ENCODE measurements at places on chromosomes 13 and 19.
A peak's percentile ranks its signal among the peaks of the same experiment; 100 is the strongest.

DNA sequence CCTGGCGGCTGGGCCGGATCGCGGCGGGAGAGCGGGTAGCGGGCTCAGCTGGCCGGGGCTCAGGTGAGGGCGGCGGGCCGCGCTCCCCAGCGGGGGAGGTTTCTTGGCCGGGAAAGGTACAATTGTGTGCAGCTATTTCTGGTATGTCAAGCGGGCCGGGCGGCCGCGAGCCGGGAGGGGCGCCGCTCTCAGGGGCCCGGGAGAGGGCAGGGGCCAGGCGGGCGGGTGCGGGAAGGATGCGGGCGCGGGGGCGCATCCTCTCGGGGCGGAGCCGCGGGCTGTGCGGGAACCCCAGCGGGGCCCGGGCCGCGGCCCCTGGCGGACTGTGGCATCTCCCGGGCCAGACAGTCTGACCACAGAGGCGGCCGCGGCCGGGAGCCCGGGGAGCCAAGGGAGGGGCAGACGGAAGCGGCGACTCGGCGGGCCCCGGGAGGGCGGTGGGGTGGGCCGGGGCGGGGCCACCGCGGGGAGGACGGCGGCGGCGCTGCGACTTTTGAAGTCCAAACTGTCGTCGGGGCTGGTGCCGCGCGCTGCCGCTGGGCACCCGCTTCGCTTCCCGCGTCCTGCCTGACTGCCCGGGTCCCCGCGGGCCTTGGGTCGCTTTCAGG, at the start of gene LMO7:
LMO7 (plus strand) TSS at position 503 of the 608 bp plus-strand sequence. CDS start 328 bp downstream, outside the sequence.
- DNase-seq, result no peak

- no peak for DNase-seq
Measured at GRCh38 chr19:11240008-11240444, 607 bp downstream of the ANGPTL8 start.

DNA sequence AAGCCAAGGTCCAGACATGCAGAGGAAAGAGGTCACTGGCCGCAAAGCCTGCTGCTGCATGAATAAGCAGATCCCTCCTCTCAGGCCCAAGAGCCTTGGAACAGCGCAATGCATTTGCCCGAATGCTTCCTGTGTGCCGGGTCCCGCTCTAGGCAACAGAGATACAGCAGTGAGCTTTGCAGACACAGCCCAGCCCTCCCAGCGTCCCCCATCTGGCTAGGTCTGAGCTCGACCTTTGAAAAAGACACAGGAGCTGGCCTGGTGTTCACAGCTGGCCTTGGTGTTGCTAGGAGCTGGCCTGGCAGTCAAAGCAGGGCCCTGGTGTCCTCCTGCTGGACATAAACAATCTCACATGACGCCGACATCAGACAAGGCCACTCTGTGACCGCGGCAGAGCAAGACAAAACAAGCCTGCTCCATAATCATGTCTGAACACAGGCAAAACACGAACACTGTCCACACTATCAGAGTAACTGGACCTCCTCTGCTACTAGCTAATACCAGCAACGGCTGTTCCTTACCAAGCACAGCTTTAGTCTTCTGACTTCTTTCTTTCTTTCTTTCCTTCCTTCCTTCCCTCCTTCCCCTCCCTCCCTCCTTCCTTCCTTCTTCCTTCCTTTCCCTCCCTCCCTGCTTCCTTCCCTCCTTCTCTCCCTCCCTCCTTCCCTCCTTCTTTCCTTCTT, 5.7 kb upstream of the PEX11G start:
- DNase-seq, result no peak

GRCh38 chr13:91401920-91402319, 3.5 kb downstream of the GPC5 start:
- no peak for DNase-seq

- no peak for DNase-seq
Measured at GRCh38 chr13:95540888-95541287, 11.6 kb upstream of the CLDN10 start.

GRCh38 chr19:42098781-42099180, 22.8 kb downstream of the ZNF574 start:
- DNase-seq, result no peak

DNA sequence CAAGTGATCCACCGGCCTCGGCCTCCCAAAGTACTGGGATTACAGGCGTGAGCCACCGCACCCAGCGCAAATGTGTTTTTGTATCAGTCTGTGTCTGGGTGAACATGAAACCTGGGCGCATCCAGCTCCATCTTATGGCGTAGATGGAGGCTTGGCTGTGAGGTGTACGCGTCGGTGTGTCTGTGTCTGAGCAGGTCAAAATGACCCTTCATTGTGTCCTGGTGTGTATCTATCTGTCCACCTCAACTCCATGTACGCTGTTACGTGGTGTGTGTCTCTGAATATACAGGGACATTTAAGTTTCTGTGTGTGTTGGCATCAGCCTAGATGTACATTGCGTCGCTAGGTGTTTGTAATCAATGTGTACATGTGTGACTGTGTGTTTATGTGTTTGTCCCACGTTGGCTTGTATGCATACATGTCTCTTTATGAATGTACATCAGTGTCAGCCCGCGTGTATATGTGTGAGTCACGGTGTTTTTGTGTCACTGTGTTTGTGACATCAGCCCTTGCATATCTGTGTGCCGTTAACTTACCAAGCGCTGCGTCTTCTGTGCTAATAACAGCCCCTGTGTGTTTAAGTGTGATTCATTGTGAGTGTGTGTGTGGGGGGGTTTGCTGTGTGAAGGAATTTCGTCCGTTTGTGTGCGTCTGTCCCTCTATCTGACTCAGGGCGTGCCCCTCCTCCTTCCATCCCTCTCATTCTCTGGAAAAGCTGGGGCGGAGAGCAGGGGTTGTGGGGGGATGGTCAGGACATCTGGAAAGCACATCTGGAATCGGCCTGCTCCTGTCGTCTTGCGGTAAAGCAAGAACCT, 6.4 kb downstream of the AXL start:
- peak; percentile 98 for DNase-seq

DNA sequence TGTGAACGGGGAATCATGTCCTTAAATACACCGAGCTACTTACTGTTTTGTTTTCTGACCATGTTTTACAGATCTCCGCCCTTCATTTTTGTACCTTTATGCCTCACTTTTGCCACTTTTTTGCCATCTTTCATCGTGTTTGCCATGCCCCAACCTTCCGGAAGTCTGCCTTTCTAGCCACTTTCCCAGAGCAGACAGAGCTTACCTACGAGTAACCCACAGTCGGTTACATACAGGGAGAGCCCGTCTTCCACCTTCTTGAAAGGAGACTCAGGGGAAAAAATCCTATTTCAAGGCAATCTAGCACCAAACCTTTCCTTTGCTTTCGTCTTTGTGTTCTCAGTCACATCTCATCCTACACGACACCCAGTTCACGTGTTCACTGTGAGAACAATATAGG, 26.1 kb downstream of the RFPL4AL1 start:
- no peak for DNase-seq

DNA sequence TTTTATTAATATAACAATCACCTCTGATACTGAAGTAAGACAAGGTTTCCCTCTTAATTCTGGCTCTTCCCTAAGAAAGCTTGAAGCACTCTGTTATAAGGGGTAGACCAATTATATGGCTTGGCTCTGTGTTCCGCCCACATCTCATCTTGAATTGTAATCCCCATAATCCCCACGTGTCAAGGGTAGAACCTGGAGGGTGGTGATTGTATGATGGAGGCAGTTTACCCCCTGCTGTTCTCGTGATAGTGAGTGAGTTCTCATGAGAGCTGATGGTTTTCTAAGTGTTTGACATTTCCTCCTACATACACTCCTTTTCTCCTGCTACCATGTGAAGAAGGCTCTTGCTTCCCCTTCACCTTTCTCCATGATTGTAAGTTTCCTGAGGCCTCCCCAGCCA, 363.8 kb upstream of the PCDH20 start:
- DNase-seq, result no peak

- DNase-seq, result no peak
Measured at GRCh38 chr19:4089400-4089908, 22.8 kb upstream of the ZBTB7A start.

GRCh38 chr13:106990594-106990993, 422.7 kb upstream of the ARGLU1 start:
- no peak for DNase-seq

- DNase-seq, result peak; percentile 87
Measured at GRCh38 chr19:778910-779653, 18.2 kb upstream of the PTBP1 start.

DNA sequence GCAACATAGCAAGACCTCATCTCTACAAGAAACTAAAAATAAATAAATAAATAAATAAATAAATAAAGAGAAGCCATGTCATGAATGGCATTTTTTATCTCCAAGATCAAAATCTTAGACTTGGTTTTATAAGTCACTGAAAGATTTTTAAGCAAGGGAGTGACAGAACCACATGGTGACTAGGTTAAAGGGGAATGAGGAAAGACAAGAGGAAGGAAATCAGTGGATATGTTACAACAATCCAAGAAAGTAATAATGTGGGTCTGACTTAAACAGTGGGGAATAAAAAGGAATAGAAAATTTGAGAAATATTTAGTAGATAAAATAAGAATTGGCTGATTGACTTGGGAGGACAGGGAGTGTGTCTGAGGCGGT, 18.8 kb upstream of the MED4 start:
- DNase-seq, result no peak

DNA sequence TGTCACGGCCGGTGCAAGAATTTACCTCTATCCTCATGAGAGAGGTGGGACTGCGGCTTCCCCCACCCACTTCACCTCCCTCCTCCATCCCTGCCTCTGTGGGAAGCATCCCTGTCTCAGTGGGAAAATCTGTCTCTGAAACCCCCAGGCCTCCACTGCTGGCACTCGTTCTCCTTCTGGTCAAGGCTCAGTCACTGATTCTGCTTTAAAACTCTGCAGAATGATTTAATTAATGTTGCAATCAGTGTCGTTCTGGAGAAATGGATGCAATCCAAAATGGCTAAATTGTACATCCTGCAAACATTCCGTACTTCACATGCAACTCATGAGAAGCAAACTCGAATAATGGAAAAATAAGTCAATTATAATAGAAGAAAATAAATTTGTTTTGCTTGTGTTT, 5.6 kb downstream of the RASL11A start:
- DNase-seq, result peak; percentile 74

GRCh38 chr19:45218911-45219743, 26.1 kb downstream of the EXOC3L2 start:
- DNase-seq, result no peak

DNA sequence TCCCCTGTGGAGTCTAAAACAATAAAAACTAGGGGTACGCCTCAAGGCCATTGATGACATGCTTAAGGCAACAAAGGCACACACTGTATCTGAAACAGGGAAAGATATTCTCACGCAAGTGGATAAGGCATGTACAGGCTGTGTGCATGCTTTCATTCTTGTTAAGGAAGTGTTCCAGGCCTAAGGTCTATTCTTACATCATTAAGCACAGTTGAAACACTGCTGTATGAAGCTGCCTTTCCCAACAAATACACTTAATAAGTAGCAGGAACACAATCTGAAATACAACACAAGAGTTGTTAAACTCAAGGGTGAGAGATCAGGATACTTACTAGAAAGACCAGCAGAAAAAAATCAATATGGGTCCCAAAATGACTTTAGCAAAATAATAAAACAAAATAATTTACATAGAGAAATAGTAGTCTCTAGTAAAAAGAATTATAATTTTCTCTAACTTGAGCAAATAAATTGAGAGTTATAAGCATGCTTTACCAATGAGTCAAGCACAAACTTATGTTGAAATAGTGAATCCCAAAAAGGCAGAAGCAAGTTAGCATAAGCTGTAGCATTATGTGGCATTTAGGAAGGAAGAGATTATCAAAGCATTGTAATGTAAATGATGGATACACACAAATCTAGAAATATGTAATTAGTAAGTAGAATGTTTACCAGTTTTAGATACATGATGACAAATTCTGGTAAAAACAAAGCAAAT, 796.9 kb downstream of the SLITRK1 start:
- DNase-seq, result peak; percentile 11

DNA sequence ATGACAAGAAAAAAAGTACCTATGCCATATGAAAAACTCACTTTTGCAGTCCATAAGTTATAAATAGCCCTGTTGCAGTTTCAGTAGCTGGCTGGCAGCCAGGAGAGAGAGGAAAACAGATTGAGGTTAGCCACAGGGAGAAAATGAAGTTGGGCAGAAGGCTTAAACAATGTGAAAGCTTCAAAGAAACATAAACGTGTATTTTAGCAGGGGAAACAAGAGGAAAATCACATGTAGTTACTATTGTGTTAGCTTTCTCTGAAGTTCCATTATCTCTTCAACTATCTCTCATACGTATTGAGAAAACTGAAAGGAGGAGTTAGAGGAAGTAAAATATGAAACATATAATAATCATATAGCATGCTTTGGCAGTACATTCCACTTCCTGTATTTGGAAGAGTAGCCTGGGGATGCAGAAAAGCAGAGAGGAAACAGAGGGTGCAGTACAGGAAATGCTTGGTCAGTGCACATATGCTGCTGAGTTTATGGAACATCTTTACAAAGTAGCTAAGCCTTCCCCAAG, 1551.1 kb downstream of the EFNB2 start:
- DNase-seq, result no peak

- DNase-seq, result no peak
Measured at GRCh38 chr13:95296326-95296925, 4.8 kb downstream of the ABCC4 start.

DNA sequence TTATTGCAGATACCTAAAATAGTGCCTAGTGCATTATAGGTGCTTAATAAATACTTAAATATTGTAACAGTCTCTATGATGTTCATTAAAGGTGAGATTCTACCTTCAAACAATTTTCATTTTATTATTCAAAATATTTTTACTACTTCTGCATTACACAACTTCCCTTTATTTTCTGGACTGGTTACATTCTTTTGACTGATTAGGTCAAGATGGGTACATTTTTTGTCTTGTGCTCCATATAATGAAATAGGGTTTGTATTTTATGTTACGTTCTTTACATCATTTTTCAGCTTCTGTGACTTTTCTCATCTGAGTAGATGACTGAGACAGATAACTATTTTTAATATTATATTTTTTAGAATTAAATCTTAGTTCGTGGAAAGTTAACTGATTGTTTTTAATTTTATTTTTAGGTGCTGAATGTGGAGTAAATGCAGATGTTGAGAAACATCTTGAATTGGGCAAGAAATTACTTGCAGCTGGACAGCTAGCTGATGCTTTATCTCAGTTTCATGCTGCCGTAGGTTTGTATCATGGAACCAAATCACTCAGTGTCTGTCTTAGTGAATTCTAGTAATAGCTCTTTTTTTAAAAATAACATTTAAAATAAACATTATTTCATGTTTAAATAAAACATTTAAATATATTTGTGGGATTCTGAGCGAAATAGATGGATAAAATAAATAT, 32.0 kb downstream of the DNAJC3 start:
- no peak for DNase-seq

GRCh38 chr13:73740666-73741065, 393.5 kb downstream of the KLF12 start:
- DNase-seq, result no peak

DNA sequence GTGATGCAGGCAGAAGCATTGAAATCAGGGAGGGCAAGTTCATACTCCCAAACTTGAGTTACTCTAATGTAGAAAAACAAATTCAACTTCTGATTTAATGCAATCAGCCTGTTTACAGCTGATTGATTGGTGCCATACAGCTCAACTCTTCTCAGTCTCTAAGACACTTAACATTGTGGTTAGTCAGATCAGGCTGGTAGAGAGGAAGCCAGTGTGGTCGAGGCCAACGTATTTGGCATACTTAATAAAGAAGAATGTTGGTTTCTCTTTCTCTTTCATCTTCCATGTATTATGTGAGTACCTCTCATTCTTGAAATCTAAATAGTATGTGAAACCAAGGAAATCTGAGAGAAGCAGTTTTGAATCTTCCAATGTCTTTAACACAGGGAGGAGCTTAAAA, 255.0 kb upstream of the SLITRK1 start:
- DNase-seq, result no peak
